ENCODE measurements at places on chromosomes 6 and 20. TPM values are rescaled to one million over a fixed set of nuclear protein-coding genes. Genes with fewer than 3 reads are reported as not detected.

DNA sequence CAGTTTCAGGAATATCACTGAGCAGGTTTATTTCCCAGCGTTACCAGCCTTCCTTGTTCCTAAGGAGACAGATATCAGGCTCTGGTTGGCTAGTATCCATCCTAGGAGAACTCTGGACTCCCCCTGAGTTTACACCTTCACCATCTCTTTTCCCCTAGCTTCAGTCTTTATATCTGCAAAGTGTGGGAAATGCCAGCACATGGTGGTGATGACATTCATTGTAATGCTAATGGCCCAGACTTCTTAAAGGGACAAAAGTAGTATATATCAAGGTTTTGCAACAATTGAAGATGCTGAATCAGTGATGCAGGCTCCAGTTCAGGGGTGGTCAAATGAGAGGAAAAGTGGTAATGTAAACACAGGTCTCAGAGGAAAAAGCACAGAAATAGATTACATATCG is 224.3 kb upstream of the SYNDIG1 start:
- no peak for DNase-seq

Gene SNRNP48
- total RNA-seq = 19.8 TPM

DNA sequence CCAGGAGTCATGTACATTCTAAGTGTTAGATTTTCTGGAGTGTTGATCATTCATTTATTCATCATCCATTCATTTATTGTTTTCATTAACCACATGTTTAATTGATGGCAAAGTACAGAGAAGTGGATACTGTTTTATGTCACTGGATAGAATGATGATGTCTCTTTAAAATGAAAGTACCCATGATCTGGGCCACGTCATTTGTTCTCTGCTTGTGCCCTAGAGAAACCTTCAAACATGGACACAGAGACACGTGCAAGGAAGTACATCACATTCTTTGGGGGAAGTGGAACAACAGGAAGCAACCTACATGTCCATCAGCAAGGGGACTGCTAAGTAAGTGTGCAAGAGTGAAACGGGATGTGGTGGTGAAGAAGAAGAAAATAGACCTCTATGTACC is 75.8 kb upstream of the TSHZ2 start:
- no peak for DNase-seq

- no peak for DNase-seq
Observed at GRCh38 chr20:8361006-8361652, 229.1 kb downstream of the PLCB1 start.

- no peak for DNase-seq
Observed at GRCh38 chr20:59646487-59646886, 42.1 kb downstream of the PHACTR3 start.

DNA sequence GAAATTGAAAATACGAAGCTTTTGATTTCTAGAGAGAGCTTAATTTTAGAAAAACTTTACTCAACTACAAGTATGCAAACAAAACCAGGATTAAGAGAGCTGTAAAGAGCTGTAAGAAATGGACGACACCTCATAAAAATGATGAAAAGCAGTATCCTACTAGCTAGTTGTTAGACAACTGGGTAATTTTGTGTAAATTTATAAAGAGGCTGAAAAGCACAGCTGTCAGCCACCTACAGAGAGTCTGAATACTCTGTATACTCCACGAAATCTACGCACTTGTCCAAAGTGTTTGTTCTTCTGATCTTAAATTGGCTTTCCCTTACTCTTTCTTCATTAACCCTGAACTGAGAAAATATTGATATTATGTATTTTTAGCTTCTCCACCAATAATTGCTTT is 808.4 kb upstream of the EPHA7 start:
- no peak for DNase-seq

- DNase-seq = no peak
Observed at GRCh38 chr20:20712004-20712473, 405 bp downstream of the RALGAPA2 start.

DNA sequence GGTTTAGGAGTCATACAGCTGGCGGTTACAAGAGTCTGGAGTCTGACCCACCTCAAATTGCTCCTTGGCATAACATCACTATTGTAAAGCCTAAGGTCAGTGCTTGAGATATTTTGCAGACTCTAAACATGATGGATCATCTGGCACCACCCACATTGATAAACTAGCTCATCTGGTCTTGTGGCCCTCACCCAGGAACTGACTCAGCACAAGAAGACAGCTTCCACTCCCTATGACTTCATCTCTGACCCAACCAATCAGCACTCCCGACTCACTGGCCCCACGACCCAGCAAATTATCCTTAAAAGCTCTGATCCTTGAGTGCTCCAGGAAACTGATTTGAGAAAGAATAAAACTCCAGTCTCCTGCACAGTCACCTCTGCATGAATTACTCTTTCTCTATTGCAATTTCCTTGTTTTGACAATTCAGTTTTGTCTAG is 115.9 kb downstream of the CD24 start:
- DNase-seq = no peak

Gene ANKRD6
- total RNA-seq = 18.9 TPM

GRCh38 chr6:89335164-89335563 is 17.4 kb downstream of the UBE2J1 start:
- DNase-seq = no peak

GRCh38 chr20:62202083-62202395 is 18.0 kb downstream of the HRH3 start:
- no peak for DNase-seq

GRCh38 chr20:51862796-51863195 is 60.5 kb upstream of the SALL4 start:
- DNase-seq = no peak

DNA sequence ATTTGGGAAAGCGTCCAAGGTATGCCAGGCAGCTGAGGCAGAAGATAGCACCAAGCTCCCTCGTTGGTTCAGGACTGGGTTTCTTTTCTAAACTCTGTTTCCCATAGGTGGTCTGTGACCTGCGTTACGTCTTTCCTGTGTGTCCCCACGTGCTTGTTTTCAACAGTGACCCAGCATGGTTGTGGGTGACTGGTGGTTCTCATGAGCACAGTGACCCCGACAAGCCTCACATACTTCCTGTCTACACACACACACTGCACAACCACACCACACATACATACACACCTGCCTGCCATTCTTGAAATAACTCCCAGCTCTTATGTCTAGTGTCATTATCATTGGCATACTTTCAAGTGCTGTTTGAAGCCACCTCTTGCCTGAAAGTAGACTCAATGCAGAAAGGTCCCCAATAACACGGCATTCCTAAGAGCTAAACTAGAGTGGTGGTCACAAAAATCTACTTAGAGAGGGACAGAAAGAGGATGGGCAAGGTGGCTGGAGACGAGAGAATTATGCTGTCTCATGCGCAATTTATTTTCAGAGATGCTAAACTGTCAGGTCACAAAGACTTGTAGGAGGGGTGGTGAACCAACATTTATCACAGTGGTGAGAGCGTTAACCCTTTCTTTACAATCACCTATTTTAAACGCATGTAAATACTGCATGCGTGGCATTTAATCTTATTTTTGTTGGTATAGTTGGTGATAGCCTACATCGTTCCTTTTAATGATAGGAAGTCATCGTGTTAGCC is 66.7 kb downstream of the GCNT2 start:
- DNase-seq = peak; percentile 35

DNA sequence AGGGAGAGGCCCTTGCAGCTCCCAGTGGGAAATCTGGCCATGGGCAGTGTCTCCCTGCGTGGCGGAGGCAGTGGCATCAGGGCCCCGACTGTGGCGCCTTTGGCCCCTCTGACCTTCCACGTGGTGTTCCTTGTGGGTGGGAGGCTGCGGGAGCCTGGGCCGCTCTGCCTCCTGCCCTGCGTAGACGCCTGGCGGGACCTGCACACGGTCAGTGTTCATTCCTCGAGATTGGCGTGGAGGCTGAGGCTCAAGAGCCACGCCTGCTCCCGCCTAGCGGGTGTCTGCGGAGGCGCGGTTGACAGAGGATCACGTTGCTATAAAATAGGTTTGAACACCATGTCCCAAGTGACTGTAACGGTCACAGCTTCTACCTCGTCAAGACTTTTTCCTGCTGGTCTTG is 14.0 kb downstream of the COL9A3 start:
- DNase-seq = no peak

- no peak for DNase-seq
Observed at GRCh38 chr20:15840636-15841301, 732.5 kb downstream of the KIF16B start.

- DNase-seq = no peak
Observed at GRCh38 chr6:42131531-42131930, 10.9 kb downstream of the C6orf132 start.

GRCh38 chr6:164066766-164067165 is 652.2 kb downstream of the QKI start:
- no peak for DNase-seq

DNA sequence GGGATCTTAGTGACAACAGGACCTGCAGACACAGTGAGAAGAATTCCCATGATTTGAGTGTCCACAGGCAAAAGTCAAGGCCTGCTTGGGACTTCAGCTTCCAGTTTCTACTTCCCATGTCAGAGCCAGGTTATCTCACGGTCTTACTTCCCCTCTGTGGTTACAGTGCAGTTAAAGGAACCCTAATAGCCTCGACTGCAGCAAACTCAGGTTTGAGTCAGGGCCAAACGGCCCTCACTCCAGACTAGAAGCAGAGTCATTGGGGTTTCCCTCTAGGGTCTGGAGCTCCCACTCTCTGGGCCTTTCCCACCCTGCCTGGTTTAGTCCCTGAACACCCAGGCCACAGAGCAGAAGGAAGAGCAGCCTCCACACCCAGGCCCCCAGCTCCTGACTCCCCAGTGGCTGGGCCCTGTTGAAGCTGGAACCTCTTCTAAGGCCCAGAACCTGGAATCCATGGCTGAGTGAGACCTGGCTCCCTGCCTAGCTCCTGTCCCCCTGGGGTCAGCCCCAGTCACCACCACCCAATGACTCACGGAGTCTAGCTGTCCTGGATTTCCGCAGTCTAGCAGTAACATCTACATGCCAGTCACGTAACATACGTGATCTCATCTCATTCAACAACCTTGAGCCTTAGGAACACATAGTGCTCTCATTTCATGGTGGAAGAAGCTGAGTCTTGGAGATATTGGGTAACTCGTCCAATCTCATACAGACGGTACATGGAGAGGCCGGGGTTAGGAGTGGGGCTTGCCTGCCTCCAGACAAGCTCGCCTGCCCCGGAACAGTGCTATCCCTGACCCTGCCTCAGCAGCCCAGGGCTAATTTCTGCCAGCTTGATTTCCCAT is 9.2 kb upstream of the GHRH start:
- no peak for DNase-seq

Gene CBLN4
- total RNA-seq = not detected

DNA sequence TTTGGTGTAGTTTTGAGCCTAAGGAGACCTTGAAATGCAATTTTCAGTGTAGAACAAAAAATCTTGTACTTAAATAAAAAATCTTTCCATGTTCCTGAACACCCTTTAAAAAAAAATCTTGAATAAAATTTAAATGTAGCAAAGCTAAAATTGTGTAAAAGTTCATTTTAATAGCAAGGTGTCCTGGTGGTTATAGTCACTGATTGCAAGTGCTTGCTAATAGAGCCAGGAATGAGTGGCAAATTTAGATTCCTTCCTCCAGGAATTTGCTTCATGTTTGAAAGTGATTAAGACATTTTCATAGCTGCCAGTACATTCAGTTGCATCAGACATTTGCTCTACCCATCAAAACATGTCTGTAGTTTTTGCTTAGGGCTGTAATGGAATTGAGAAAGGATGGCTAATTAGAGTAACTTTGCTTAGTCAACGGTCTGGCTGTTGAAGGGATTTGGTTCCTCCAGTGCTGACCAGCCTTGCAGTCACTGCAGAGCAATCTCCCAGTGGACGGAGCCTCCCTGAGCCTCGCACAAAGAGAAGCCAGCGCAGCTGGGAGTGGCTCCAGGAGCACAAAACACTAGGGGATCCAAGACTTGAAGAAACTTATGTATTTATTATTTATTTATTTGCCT is 36.5 kb downstream of the AKAP12 start:
- DNase-seq = no peak

- DNase-seq = no peak
Observed at GRCh38 chr20:19336631-19337030, 124.2 kb downstream of the SLC24A3 start.

Gene SLC4A11
- total RNA-seq = 2.4 TPM

GRCh38 chr6:39050453-39051112 is 2.0 kb downstream of the GLP1R start:
- DNase-seq = no peak

GRCh38 chr6:21990577-21990976 is 306.3 kb downstream of the PRL start:
- no peak for DNase-seq

Gene MUC21
- total RNA-seq = not detected

Gene TNF
- total RNA-seq = 18.5 TPM

DNA sequence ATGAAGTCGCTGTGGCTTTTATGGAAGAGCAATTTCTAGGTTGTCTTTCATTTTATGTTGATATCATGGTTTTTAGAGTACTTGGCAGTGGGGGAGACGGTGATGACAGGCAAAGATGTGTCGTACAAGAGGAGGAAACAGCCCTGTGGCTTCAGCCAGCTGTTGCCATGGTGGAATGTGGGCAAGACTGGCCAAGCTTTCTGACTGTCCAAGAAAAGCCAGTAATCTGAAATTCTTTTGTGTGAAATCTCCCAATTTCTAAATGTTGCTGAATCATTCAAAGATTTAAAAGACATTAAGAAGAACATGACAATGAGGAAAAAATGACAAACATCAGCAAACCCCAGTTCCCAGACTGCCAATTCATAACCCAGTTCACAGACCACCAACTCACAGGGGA is 23.1 kb downstream of the PFDN4 start:
- no peak for DNase-seq

DNA sequence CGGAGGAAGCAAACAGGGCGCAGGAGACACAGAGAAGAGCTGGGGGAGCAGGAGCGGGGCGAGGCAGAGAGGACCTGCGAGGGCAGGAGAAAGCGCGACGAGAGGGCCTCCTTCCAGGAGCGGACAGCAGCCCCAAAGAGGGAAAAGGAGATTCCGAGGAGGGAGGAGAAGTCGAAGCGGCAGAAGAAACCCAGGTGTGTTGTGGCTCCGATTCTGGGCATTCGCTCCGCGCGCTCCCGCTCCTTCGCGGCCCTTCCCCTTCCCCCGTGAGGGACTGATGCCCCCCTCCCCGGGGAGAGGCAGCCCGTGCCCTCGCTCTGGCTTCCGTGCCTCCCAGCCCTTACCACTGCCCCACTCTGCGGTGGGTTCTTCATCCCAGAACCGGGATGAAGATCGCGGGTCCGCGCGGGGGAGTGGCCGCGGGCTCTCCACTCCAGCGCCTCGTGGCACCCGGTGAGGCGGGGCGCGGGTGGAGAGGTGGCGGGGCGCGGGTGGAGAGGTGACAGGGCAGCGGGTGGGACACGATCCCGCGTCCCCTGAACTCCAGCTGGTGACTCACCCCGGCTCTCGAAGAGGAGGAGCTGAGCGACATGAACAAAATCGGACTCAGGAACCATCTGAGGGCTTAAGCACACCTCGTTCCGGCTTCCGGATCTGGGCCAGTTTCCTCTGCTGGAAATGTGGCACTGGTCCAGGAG is 22.4 kb downstream of the TMC2 start:
- no peak for DNase-seq

Gene HEY2
- total RNA-seq = 0.11 TPM

Gene RIPPLY2
- total RNA-seq = not detected

GRCh38 chr6:136031982-136032381 is 180.5 kb downstream of the PDE7B start:
- DNase-seq = no peak
